ENCODE measurements at places on chromosomes 16 and 17.

DNA sequence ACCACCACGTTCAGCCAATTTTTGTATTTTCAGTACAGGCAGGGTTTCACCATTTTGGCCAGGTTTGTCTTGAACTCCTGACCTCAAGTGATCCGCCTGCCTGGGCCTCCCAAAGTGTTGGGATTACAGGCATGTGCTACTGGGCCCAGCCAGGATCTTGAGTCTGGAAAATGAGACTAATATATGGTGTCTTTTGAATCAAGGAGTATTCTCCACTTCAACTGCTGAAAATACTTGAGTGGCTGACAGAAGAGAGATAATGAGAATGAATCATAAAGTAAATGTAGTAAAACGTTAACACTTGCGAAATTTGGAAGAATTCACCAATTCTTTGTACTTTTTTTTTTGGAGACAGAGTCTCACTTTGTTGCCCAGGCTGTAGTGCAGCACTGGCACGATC lies 16.6 kb downstream of the SMYD4 start:
- no peak for DNase-seq

DNA sequence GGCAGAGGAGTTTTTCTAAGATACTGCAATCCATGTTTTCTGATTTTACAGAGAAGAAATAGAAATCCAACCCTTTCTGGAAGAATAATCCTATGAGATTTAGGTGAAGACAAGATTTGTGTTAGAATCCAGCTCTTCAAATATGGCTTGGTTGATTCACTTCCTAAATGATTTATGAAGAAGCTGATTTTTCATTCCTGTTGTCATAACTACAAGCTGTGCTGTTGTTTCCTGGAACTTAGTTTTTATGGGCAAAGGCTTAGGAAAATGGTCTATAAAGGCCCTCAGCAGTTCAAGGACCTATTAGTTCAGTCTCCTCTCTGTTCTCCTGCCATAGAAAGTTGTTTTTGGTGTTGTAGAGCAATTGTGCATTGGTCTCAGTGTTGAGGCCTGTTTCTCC lies 174.2 kb upstream of the FAM20A start:
- DNase-seq = no peak

- DNase-seq = no peak
These were observed 113.9 kb upstream of the FOXF1 start for GRCh38 chr16:86396422-86396821.

GRCh38 chr16:4318451-4318910 lies 2.6 kb downstream of the GLIS2 start:
- DNase-seq = no peak

DNA sequence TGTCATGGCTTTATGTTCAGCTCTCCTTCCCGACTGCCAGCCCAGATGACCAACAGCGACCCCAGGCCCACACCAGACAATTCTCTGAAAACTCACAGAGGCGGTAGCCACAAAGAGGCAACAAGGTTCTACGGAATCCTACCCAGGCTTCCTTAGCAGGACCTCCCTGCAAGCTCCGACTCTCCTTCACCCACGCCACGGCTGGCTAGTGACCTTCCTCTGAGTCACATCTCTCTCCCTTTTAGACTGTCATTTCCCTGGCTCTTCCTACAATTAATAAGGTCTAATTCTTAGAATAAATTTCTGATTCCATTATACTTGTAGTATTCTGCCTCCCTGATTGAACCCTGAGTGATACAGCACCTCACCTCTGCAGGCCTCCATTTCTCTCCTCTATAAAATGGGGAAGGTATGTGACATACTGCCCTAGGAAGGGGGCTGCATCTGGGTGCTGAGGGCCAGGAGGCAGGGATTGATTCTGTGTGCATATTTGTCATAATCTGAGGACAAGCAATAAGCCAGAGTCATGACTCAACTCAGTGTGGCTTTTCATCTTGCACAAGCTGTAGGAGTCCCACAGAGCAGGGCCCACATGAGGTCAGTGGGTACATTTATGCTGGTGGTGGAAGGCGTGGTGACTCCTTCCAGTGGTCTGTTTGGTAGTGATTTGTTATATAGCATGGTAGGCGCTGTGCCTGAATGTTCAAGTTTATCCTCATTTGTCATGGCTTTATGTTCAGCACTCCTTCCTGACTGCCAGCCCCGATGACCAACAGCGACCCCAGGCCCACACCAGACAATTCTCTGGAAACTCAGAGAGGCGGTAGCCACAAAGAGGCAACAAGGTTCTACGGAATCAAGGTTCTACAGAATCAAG lies 46.2 kb downstream of the SMPD3 start:
- no peak for DNase-seq

DNA sequence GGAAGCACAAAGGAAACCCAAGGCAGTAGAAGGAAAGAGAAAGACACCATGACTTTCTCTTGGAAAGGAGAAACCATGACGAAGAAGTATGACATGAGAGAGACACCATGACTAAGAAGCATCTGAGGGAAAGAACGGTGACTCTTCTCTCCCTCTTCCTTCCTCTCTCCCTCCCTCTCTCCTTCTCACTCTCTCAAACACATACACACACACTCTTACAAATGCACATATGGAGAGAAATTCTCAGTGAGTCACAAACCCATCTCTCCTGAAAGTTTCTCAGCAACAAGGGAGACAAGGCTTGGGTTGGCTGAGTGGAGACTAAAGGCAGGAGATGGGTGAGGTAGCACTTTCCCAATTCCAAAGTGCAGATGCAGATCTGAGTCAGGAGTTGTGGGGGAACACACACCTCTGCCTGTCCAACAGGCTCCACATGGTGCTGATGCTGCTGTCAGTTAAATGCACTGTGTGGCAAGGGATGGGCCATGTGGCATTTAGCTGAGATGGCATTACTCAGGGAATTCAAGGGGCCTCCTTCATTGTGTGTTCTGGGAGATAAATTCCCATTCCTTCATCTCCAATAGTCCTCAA lies 336.7 kb upstream of the C16orf82 start:
- no peak for DNase-seq

DNA sequence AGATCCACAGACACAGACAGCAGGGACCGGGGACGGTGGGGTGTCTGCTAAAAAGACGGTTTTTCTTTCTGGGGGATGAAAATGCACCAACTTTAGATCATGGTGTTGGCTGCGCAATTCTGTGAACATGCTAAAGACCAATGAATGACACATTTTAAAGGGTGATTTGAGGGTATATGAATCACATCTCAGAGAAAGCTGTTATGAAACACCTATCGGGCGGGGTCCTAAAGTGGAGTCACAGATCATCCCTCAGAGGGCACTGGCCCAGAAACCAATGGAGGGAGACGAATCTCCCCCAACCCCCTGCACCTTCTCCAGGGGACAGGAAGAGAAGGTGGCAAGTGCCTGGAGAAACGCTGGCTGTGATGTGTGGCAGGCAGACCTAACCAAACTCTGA lies 26.0 kb downstream of the KLHDC4 start:
- no peak for DNase-seq

- no peak for DNase-seq
These were observed 131.7 kb downstream of the SHISA6 start for GRCh38 chr17:11372692-11373091.

DNA sequence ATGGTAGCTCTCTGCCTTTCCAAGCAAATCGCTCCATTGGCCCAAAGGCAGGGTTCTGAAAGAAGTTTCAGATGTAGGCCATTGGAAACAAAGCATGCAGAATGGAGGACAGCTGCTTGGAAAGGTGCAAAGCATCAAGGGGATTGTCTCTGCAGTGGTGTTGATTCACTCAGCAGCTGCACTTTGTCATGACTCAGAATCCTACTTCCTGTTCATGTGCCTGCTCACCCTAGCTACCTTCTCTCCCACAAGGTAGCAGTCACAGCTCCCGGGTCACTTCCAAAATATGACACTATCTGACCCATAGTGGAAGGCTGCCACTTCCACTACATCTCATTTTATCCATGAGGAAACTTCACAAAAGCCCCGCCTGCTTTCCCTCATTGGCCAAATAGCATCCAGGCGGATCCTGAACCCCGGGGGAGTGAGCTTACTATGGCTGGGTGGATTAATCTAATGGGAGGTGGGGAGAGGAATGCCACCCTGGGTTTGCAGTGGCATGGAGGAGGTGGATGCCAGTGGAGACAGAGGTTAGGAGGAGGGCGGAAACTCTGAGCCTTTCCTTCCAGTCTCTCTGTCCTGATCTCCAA lies 74.7 kb upstream of the NKD1 start:
- DNase-seq = no peak

DNA sequence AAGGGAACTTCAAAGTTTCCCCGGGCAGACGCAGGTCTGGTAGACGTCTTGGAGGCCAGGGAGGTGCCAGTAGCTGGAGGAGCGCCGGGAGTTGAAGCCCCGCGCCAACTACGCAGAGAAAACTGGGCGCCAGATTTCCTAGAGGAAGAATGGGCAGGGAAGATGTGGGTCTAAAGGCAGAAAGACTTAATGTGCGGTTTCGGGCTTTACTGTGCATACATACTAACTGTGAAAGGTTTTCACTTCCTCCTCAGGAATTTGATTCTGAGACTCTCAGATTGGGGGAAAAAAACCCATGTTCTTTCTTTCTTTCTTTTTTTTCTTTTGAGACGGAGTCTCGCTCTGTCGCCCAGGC lies 331 bp upstream of the ZNF287 start:
- no peak for DNase-seq

GRCh38 chr16:67654403-67654911 lies 5.6 kb downstream of the ACD start:
- no peak for DNase-seq

DNA sequence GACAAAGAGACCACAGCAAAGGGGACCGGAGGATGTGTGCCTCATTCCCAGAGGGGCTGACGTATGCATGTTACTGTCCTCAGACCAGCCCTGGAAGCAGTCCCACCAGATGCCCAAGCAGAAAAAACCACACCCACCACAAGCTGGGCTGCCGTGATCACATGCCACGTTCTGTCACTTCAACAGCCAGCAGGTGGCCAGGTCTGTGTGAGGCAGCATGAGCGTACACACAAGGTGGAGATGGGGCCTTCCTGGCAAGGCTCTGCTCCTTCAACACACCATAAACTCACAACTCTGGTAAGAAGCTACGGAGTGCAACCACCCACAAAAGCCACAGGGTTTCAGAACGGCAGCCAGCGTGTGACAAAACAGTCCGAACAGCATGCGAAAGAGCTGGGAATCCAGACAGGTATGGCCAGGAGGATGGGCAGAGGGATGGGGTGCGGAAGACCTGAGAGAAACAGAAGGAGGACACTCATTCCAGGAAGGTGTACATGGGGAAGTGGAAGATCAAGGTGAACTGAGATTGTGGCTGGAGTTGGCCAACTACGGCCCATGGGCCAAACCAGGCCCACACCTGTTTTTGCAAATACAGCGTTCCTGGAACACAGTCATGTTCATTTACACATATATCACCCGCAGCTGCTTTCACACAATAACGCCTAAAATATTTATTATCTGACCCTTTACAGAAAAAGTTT lies 27.9 kb downstream of the MBTPS1 start:
- no peak for DNase-seq

- no peak for DNase-seq
These were observed 33.0 kb upstream of the SEC14L1 start for GRCh38 chr17:77107506-77108433.

GRCh38 chr16:56363781-56364565 lies 61.4 kb downstream of the AMFR start:
- no peak for DNase-seq

DNA sequence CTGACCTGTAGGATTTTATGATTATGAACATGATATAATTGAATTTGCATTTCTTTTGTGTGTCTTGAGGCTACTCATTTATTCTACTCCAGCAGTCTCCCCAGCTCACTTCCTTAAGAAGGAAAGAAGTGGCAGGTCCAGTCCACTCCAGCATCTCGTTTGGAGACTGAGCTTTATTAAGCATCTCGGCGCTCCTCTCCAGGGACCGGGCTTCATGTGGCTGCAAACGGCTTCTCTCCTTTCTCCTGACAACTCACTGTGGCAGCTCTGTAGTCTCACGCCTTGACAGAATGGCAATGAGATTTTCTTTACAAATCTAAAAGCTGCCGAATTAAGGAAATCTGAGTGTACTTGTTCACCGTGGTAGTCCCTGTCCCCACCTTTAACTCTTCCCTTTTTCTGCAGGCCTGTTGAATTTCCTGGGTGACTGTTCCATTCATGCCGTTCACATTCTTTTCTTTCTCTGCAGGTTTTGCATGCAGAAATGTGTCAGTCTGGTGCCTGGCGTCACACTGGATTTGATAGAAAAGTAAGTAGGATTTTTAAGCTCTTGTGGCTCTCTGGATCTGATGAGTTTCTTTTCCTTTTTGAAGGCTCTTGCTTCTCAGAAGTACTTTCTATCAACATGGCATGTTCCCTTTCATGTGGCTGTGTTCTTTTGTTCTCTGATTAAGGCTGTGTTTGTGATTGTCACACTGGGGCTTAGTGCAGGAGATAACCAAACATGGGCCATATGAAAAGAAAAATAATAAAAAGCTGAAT lies 200.5 kb upstream of the CHMP6 start:
- DNase-seq = no peak

DNA sequence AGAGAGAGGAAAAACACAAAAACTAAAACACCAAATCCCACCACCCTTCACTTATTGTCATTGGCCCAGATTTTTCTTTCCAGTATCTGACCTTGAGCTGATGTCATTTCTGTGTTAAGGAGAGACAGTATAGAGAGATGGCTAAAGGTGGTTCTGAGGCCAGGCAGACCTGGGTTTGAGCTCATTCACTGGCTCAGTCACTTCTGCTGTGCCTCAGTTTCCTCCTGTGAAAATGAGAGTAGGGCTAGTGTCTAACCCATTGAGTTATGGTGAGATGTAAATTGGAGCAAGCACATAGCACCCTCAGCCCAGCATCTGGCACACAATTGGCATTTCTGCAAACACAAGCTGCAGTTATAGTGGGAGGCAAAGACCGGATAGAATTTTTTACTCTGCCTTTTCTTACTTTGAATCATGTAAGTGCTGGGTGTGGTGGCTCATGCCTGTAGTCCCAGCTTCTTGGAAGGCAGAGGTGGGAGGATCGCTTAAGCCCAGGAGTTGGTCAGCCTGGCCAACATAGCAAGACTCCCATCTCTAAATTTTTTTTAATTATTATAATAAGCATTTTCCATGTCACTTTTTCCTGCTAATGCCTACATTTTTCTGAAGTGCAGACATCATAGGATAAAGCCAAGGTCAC lies 6.4 kb upstream of the KIFC3 start:
- DNase-seq = no peak

DNA sequence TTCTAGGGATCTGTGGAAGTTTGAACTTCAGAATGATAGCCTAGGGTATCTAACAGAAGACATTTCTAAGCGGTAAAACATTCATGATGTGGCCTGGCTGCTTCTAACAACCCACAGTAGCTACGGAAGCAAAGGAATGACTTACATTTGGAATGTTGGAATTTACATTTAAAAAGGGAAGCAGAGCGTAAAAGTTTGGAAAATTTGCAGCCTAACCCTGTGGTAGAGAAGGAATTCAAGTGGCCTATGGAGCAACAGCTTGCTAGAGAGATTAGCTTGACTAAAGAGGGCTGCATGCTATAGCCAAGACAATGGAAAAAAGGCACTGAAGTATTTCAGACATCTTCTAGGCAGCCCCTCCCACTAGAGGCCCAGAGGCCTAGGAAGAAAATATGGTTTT lies 50.1 kb downstream of the HNF1B start:
- DNase-seq = no peak

GRCh38 chr16:52545898-52546266 lies 1.1 kb downstream of the TOX3 start:
- no peak for DNase-seq

GRCh38 chr17:55706808-55707773 lies 15.6 kb downstream of the TMEM100 start:
- no peak for DNase-seq

All from NCI-H1930 (cell line).